ENCODE measurements at places on chromosomes 3 and 15.

DNA sequence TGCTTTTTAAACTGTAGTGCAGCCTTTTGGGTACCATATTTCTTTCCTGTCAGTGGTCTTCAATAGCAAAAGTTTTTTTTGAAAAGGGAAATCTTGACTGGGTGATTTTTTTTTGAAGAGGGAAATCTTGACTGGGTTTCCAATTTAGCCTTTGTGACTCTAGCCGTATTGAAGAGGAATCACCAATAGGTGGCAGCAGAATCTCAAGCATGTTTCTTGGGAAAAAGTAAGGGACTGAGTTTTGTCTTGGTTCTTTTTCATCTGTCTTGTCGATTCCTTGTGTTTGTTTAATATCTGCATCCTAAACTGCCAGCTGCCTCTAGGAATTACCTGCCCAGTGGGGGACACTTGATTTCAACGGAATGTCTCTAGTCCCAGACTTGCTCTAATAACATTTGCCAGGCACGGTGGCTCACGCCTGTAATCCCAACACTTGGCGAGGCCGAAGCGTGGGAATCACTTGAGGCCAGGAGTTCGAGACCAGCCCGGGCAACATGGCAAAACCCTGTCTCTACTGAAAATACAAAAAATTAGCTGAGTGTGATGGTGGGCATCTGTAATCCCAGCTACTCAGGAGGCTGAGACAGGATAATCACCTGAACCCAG is 89.2 kb downstream of the RBPMS2 start:
- DNase-seq, result no peak

GRCh38 chr3:114450008-114450596 is 156.3 kb downstream of the TIGIT start:
- DNase-seq, result no peak

DNA sequence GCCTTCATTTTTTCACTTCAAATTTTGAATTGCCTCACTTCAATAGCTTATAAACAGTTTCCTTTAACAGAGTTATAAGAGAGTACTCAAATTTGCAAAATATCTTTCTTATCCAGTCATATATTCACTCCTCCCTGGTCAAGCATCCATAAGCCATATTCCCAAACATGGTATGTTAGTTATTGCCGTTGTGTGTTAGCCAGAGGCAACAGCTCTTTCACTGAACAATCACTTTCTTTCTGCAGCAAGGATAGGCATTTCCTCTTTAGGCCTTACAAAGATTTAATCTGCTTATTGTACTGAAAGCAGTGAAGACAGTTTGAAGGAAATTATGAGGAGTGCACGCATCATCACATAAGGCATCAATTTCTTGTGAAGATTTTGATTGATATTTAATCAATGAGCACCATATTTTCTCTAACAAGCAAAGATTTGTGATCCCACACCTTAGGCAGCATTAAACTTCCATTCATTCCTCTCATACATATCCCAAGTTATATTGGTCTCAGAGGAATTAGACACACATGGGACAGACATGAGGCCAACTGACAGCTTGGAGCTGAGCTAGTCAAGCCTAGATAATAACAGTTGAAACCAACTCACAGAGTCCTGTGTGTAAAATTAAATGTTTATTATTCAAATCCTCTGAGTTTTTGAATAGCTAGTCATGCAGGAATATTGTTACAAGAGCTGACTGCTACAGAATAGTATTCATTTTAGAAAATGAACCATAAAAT is 80.0 kb upstream of the EPHA6 start:
- DNase-seq, result no peak

- DNase-seq, result no peak
Measured at GRCh38 chr3:57127891-57128518, 37.1 kb downstream of the IL17RD start.

GRCh38 chr3:32551496-32551895 is 19.2 kb downstream of the DYNC1LI1 start:
- DNase-seq, result no peak

DNA sequence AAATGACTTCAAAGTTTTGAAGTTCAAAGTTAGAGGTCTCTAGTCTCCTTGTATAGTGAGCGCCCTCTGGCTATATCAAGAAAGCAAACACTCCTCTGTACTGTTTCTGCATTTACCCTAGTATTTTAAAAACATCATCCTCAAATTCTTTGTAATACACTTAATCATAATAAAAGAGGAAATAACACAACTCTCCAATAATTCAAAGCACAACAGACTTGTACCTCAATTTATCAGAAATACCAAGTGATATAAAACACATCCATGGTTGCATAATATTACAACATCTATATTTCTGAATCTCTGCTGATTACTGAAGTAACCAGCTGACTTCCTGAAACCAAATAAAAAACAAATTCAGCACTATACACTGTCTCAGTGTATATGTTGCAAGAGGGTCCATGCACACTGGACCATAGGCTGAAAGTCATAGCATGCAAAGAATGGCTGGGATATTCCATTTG is 12.5 kb downstream of the PLOD2 start:
- DNase-seq, result no peak

GRCh38 chr15:50128266-50128665 is 9.2 kb upstream of the ATP8B4 start:
- DNase-seq, result no peak

DNA sequence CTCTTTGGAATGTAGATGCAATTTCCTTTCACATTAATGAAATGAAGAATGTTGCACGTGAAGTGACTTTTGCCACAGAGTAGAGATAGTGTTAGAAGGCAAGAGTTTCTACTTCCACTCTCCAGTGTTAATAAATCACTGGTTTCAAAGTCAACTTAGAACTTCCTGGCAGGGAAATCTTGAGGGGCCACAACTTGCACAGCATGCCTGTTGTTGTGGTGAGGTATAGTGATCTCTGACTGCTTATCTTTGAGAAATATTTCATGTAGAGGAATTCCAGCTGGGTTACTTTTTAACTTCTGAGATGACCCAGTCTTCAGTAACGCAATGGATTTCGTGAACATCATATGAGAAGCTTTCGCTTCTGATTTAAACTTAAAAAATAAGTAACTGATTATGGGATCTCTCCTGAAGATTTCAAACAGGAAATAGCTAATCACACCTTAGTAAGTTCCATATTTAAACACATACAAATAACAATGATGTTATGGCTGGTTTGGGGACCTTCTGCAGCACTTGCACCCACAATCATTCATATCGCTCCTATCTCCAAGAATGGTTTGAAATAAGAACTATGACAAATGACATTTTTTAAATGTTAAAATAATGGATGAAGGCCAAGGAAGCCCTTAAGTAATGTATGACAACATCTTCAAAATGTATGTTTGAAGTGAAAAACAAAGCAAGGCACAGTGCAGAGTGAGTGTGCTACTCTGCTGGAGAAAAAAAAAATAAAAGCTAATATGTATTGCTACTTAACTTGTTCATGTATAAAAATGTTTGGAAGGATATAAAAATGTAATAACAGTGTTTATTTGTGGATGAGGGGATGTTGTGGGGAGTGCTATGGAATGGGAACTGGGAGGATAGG is 726.5 kb upstream of the NECTIN3 start:
- no peak for DNase-seq

DNA sequence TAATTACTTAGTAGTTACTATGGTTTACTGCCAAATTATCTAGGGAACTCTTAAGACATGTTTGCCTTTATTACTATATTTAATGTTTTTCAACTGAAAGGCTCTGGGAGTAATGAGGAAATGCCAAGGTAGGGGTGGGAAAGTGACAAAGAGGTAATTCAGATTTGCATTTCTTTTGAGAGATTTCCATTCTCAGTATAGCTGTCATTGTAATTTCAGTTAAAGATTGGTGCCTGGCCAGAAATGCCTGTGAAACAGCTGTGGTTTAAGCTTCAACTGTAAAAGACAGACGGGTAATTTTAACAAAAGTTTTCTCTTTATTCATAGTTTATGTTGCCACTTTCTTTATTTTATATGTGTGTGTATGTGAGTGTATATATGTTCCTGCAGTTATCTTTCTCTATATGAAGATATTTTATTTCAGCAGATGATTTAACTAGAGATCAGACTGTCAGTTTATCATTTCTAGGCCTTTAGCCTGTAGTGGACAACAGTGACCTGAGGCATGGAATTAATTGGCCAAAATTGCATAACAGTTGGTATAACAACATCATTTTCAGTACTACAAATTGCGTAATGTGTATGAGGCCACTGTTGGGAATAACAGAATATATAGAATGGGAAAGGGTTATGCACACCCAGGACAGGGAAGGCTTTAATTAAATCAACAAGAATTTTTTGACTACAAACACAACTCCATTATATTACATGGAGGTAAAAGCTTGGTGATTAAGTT is 119.0 kb downstream of the BBX start:
- DNase-seq, result no peak

DNA sequence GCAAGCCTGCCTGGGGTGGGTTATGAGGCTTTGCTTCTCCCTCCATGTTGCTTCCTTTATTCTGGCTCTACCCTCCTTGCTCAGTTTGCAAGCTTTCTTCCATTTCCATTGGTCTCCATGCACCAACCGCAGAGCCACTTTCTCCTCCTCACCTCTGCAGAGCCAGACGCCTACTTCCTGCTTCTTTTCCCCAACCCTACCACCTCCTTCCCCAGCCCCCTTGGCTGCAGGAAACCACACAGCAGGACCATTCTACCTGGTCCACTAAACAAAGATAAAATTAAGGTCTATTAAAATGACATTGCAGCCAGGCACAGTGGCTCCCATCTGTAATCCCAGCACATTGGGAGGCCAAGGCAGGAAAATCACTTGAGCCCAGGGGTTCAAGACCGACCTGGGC is 10.0 kb upstream of the CAV3 start:
- no peak for DNase-seq

DNA sequence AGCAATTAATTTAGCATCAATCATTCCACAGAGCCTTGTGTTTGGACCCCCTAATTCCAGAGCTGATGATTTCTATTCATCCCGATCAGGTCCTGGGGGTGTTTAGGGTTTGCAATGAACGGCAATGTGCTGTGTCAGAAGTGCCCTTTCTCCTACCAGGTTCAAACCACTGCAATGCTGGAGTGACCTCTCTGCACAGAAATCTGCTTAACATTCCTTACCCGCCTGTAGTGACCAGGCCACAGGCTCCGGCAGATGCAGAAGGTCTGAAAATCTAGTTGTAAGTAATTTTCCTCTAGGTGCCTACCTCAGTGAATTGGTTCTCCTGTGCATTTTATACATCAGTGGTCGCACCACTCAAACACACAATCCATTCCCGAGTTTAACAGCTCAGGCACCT is 725.3 kb upstream of the CFAP20DC start:
- no peak for DNase-seq

DNA sequence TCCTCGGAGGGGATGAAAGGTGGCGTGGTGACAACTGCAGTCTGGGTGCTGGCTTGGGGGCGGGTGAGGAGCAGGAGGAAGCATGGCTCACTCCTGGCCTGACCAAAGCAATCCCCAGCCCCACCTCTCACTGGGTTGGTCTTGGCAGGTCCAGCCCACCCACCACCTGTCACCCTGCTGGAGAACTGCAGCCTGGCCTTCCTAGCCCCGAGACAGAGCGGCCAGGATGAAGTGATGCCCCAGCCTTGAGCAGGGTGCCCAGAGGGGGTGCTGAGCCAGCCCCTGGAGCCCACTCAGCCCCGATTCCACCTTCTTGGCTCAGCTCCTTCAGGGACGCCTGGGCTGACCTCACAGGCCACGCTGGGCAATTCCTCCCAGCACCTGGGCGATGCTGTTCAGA is 89.9 kb downstream of the IQSEC1 start:
- DNase-seq, result no peak

GRCh38 chr15:48641416-48641815 is 4.1 kb downstream of the FBN1 start:
- peak; percentile 49 for DNase-seq
